ENCODE measurements at places on chromosomes 7 and 10.

DNA sequence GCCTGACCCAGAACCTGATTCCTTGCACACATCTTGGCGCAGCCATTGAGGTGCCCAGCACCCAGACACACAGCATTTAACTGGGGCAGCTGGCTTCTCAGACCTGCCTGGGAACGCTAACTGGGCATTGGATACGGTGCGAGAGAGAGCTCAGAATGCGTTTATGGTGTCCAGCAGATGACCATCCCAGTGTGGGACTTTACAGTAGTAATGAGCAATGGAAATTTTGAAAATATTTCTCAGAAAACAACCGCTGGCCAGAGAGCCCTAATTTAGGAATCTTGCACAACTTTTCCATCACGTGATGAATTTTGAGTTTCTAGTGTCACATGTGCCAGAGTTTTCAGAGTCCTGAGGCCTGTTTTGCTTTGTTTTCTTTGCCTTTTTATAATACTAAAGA, 78.2 kb upstream of the SEC61G start:
- no peak for DNase-seq

DNA sequence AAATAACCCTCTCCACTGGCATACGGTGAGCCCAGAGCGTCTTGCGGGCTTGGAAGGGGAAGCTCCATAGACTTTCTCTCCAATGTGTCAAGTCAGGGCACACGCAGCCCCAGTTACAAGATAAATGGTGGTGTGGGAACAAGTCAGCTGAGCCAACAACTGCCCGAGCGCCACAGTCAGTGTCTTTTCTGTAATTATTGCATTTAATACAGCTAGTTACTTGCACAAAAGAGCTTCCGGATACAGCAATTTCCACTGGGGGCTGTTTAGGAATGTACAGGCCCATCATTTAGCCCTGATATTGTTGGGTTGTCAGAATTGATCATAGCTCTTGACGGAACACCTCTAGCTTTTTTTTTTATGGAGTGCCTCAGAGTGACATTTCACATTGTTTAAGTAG, 193.5 kb upstream of the SP8 start:
- no peak for DNase-seq

DNA sequence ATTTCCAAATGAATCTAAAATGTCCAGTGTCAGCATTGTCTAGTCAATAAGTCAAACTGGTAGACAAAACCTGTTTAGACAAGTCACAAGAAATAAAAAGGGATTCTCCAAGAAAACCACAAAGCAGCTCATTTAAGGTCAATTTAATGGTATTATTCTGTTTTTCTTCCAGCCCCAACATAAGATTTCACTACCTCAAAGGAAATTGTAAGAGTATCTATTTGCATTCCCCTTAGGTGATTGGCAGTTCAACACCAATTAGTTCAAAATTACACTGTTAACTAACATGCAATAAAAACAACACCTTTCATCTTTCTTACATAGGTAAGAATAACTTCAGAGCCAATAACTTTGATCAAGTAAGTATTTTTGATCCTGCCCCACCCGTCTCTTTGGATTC, 106.3 kb downstream of the RNF32 start:
- no peak for DNase-seq

DNA sequence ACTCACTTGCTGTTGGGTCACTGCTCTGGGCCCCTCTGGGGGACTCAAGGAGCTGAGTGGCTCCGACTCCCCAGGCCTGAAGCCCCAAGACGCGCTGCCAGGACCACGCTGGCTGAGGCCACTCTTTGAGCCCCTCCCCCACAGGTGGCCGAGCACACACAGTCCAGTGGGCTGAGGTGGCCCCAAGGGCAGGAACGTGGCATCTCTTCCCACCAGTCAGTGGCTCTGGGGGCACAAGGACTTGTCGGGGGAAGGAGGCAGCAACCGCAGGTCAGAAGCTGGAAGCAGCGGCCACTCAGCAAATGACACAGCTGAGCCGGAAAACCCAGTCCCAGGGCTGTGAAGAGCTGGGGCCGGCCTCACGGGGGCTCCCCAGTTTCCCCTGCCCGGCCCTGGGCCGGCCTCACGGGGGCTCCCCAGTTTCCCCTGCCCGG, 24.1 kb downstream of the GRIFIN start:
- DNase-seq: peak; percentile 37

- peak; percentile 46 for DNase-seq
Measured at GRCh38 chr10:99612167-99612831, 7.9 kb downstream of the SLC25A28 start.

GRCh38 chr7:2106924-2107323, 125.8 kb downstream of the MAD1L1 start:
- DNase-seq: no peak

DNA sequence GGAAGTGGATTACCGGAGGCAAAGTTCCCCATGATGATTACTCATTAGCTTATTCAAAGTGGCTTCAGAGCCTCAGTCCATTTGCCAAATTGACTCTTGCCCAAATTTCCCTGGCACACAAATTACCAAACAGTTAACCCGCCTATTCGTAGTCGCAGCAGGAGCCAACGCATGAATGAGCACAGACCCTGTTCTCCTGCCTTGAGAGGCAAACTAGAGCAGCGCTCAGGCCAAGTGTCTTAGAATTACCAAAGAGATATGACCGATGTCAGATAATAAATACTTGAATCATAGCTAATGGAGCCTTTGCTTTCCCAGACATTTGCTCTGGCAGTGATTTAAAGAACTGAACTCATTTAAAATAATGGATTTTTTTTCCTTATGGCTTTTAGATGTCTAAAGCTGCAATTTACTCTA, 64.9 kb downstream of the CTTNBP2 start:
- DNase-seq: no peak

DNA sequence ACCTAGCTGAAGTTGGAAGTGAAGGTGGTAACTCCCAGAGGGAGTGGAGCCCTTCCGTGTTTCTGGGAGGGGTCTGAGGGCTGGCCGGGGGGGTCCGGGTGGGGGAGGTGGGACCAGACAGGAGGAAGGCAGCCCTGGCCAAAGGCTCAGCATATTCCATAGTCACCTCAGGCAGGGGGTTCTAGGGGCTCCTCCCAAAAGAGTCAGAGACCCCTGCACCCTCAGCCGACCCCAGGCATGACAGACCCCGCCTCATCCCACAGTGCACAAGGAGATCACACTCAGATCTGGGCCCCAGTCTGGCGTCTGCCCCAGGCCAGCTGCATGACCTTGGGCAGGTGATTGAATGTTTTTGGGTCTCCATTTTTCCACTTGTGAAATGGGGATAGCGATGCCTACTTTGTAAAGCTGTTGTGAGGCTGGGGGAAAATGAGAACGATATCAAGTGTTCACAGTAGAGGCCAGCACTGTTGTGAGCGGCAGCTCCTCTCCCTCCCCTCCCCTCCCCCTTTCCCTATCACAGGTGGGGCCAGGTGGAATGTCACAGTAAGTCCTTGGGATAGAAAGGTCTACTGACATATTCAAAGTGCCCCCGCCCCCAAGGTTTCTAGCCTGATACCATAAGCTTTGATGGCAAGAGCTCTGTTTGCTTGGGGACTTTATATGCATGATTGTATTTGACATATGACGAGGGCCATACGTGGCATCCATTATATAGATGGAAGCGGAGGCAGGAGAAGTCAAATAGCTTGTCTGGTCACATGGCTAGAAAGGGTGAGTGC, 33.3 kb downstream of the DNAJB12 start:
- DNase-seq: no peak

DNA sequence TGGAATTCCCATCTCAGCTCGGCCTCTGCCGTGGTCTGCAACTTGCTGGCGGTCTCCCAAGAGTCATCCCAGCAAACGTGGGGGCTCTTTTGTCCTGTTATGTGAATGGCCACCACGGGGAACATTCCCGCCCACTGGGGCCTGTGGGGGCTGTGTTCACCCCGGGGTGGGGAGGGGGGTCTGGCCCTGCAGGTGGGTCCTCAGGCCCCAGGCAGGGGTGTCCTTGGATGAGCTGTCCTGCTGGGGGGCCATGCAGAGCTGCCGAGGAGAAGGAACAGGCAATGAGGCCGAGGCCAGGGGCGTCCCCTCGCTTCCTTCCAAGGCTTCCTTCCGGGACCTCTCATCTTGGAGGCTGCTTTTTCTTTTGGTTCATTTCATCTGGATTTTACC, 24.4 kb upstream of the PITRM1 start:
- DNase-seq: no peak

- DNase-seq: no peak
Measured at GRCh38 chr10:12018438-12019282, 23.9 kb downstream of the UPF2 start.

DNA sequence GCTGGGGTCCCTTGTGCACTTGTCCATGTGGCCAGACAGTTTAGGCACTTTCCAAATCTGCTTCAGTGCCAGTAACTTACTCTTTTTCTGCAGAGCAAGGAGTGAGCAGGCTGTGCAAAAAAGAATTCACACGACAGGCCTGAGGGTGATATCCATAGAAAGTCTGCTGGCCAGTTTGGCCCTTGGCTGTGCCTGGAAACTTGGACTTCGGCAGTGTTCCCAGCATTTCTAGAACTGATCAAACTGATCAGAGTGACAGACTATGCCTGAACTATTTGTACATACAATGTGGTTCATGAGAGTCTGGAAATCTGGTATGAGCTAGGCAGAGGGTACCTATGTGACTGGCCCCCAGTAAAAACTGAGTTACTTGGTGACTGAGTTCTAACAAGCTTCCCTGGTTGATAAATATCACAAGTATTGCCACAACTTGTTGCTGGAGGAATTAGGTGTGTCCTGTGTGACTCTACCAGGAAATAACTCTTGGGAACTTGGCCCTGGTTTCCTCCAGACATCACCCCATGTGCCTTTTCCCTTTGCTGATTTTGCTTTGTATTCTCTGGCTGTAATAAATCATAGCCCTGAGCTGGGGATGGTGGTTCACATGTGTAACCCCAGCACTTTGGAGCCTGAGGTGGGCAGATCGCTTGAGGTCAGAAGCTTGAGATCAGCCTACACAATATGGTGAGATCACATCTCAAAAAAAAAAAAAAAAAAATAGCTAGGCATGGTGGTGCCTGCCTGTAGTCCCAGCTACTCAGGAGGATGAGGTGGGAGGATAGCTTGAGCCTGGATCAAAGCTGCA, 3.3 kb upstream of the DENND10 start:
- DNase-seq: no peak

GRCh38 chr7:80637911-80638765, at the start of gene CD36:
CD36 (plus strand) TSS chr7:80638642; CDS start chr7:80646741, 8,099 bp downstream.
- peak; percentile 90 for DNase-seq

- no peak for DNase-seq
Measured at GRCh38 chr10:63137306-63137705, 4.2 kb downstream of the NRBF2 start.

GRCh38 chr7:134637934-134638719, 8.5 kb upstream of the BPGM start:
- no peak for DNase-seq

GRCh38 chr7:91285696-91286355, 21.6 kb downstream of the FZD1 start:
- no peak for DNase-seq

GRCh38 chr10:62057850-62058249, 156.4 kb downstream of the ARID5B start:
- DNase-seq: no peak
